Stimulated activated CD8-positive, alpha-beta memory T cell treated with anti-CD3 and anti-CD28 coated beads, Interleukin-4, amount 100 ng/mL, for 4 hours (primary cell): ENCODE measurements at places on chromosomes 2 and 18.

- no peak for DNase-seq
Observed at GRCh38 chr2:208222351-208222750, 32.5 kb downstream of the IDH1 start.

GRCh38 chr2:8693157-8693821 is 11.4 kb downstream of the ID2 start:
- DNase-seq, result no peak

- DNase-seq, result no peak
Observed at GRCh38 chr2:202122980-202123720, 50.1 kb downstream of the KIAA2012 start.

DNA sequence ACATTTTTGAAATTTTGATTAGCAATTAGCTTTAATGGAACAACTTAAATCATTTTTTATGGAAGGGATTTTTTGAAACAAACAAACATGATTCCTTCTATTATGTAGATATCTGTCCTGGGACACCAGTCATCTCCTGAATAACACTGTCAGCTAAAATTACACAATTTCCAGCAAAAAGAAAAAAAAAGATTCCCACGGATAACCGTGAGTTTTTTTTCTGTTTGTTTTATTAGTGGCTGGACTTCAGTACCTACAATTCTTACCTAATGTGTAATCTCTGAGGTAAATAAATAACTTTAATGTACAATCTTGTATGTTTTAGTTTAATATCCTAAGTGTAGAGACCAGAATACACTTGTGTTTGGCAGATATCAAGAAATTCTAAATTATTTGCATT is 126.6 kb upstream of the KYNU start:
- no peak for DNase-seq

DNA sequence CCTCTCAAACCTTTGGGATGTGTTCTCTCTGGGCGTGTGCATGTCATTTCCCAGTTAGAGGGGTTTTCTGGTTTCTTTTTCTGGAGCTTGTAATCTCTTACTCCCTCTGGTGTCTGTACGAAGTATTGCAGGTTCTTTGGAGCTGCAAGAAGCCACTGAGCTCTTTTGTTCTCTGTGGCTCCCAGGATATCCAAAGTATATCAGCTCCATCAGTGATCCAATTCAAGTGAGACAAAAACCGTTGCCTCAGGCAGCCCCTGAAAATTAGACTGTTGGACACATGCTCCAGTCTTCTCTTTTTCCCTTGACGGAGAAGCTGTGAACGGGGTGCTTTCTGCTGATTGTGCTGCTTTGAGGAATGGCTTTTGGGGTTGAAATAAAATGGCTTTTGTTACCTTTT is 59.0 kb upstream of the LDLRAD4 start:
- no peak for DNase-seq

DNA sequence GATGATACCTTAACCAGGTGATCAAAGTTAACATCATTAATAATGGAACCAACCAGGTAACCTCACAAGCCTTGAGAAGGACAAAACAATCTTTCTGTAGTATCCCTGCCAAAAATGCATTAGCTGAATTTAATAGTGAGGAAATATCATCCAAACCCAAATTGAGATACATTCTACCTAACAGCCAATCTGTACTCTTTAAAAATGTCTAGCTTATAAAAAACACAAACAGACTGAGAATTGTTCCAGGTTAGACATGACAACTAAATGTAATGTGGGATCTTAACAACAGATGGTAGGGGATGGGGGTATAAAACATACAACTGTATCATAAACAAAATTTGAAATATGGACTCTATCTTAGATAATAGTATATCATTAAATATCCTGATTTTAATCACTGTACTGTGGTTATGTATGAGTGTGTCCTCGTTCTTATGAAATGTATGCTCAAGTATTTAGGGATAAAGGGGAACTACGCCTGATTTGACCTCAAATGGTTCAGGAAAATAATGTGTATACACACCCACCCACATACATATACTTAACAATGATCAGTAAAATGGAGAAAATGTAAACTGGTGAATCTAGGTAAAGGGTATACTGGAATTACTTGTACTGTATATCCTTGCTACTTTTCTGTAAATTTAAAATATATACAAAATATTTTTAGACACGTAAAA is 1.7 kb downstream of the FANCL start:
- DNase-seq, result no peak

- no peak for DNase-seq
Observed at GRCh38 chr2:128970332-128971116, 651.9 kb upstream of the HS6ST1 start.

GRCh38 chr2:164859251-164859818 is 17.7 kb upstream of the COBLL1 start:
- no peak for DNase-seq

DNA sequence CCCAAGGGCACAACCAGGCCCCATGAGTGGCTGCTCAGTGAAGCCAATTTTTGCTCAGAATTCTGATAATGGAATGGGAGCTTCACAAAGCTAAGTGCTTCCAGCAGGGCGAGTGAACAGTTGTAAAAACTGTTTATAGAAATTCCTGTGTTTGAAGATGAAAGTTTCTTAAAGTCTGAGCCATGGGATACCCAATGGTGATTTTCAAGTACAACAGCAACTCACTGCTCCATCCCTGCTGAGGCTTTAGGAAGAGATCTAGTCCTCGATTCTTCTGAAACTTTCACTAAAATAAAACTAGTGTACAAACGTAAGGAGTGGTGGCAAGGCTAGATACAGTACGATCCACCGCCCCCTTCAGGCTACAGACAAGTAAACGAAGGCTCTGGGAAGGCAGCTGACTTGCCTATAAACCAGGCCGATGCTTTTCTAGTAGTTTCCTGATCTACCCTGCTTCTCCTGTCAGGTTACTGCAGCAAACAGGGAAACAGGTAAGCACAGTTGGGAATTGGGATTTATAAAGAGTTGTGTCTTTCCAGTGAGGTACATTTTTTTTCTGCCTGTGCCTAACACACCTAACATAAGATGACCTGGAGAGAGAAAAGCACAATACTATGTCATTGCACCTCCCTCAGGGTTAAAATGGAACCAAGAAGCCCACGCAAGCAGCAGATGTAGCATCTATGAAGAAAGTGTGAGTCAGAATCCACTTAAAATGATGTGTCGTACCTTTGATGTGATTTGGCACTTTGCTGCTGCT is 108.7 kb downstream of the UXS1 start:
- no peak for DNase-seq

- no peak for DNase-seq
Observed at GRCh38 chr2:24873619-24874018, 46.4 kb downstream of the ADCY3 start.

GRCh38 chr2:228841877-228842276 is 429.2 kb downstream of the PID1 start:
- no peak for DNase-seq

DNA sequence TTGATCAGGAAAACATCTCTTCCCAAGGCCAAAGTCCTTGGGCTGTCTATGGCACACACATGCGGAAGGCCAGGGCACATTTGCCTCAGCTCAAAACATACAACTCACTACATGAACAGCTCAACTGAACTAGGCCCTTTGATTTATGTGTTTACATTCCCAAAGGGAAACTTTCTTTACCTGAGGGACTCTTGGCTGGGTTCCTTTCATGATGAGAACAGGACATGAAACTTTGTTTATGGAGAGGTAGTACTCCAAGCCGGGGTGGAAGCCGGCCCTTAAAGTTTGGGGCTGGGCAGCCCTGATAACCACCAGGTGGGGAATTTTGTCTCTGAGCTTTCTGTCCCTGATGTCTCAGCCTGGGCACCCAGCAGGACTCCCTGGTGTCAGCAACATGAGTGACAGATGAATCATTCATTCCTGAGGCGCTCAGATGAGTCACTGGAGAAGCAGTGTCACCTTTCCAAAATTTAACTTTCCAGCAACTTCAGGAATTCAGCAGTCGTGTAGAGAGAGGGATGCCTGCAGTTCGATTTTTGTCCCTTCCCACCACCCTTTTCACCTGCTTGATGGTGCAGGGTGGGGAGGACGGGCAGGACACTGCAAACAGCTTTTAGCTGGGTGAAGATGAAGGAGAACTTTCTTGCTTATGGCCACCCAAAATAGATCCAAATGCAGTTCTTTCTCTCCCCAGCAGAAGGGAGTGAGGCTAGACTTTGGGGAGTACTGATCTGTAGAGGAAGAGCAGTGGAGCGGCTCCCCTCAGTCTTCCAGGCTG is 331.6 kb downstream of the DYSF start:
- DNase-seq, result no peak

DNA sequence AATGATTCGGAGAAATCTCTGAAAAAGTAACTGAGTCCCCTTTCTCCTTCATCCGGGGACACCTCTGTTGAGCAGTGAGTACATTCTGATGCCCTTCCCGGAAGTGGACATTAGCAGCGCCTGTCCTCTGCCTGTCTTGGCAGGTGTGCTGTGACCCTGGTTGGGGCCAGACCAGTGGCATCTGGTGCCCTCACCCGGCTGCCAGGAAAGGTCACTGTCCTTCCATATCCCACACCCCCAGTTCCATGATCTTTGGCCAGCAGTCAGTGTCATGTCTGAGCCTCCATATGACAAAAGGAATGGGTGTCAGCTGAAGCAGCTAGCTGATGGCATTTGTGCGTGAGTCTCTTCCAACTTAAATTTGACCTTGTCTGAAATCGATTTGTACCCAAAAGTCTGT is 128.1 kb downstream of the NCK2 start:
- DNase-seq, result no peak

GRCh38 chr2:216539791-216540241 is 41.2 kb downstream of the RPL37A start:
- no peak for DNase-seq

DNA sequence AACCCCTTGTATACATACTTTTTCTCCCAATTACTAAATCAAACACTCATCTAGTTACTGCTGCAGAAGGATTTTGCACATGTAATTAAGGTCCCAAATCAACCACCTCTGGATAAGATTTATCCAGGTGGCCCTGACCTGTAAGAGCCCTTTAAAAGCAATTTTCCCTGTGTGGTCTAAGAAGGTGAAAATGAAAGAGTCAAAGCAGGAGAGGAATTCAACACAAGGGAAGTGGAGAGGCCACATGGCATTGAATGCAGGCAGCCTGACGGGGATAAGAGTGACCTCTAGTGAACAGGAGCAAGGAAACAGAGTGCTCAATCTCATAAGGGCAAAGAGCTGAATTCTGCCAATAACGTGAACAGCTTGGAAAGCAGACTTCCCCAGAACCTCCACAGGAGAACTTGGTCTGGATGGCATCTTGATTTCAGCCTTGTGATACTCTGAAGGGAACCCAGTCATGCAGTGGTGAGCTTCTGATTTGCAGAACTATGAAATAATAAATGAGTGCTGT is 27.2 kb downstream of the PPP3R1 start:
- no peak for DNase-seq

- DNase-seq, result no peak
Observed at GRCh38 chr2:189582809-189583192, 2.2 kb upstream of the SLC40A1 start.

DNA sequence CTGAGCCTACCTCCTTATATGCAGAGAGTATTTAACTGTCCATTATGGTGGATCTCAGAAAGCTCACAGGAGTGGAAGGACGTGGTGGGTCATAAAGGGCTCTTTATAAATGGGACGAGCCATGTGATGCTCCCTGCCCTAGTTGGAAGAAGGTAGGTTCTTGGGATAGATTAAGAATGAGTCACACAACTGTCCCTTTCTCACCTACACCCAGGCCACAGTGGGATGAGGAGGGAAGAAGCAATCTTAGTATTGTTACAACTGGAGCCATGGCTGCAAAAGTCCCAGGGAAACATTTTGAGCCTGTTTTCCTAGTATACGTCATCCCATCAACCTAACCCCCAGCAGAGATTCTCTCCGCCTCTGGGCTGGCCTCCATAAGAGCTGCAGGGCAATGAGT is 229.9 kb downstream of the TTC32 start:
- DNase-seq, result no peak

- DNase-seq, result no peak
Observed at GRCh38 chr2:28325567-28326468, 66.8 kb upstream of the FOSL2 start.

GRCh38 chr2:133343018-133343352 is 225.3 kb downstream of the NCKAP5 start:
- no peak for DNase-seq

DNA sequence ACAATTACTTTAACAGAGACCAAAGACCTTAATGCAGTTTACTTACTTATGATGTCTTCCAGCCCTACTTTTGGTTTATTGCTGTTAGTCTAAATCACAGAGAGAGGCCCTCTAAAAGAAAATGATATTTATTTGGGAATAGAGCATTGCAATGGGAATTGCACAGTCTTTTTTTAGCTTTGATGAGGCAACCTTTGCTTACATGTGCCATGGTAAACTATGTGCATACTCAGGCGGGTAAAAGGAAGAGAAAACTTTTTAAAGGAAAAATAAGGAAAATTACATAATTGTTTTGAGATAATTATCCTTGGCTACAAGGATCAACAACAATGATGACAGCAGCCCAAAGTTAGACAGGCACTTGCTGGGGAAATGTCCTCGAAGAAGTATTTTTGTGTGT is 78.6 kb downstream of the EFEMP1 start:
- no peak for DNase-seq

DNA sequence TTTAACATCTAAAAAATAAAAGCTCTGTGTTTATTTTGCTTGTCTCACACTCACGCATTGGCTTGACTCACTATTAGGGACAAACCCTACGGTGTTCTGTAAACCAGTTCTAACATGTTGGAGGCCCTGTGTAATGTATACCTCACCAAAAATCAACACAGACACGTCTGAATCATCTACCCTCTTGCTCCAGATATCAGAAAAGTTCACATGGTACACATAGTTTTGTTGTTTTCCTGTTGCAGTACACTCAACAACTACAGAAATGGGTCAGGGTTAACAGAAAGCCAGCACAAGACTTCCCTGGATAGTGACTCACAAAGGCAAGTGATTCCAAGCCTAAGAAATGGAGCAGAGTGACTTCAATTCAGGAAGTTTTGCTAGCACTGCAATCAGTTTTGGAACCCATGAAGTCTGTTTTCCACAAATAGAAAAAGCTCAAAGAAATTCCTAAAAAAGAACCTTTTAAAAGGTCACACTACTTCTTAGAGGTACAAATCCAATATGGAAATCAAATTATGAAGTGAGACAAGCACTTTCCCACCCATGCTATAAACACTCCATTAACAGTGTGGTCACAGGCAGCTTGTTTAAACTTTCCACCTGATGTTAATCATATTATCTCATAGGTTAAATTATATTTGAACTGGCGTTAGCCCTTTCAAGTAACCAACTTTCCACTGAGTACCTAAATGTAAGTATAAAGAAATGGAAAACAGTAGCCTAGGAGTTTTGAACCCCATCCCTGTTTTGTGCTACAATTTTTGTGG is 87.4 kb downstream of the GAREM1 start:
- no peak for DNase-seq

DNA sequence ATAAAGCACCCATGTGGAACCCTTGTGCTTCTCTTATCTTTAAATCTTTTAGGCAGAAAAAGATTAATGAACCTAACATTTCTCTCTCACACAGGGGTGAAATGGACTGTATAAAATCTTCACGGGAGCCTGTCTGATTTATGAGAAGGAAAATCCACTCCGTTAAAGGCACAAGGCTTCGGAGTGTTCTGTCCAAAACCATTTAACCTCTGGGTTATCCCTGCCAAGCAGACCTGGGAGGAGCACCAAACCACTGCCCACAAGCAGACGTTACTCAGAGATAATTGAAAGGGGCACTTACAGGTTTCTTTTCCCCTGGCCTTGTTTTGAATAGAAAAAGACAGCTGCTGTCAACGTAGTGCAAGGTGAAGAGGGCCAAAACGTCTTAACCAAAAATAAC is 184.4 kb upstream of the DOK6 start:
- DNase-seq, result no peak

GRCh38 chr2:69170661-69171060 is 157.7 kb downstream of the ANTXR1 start:
- DNase-seq, result no peak
